ENCODE measurements at places on chromosomes 16 and 17.

GRCh38 chr17:67316781-67317180 is 49.6 kb downstream of the PSMD12 start:
- DNase-seq = no peak

DNA sequence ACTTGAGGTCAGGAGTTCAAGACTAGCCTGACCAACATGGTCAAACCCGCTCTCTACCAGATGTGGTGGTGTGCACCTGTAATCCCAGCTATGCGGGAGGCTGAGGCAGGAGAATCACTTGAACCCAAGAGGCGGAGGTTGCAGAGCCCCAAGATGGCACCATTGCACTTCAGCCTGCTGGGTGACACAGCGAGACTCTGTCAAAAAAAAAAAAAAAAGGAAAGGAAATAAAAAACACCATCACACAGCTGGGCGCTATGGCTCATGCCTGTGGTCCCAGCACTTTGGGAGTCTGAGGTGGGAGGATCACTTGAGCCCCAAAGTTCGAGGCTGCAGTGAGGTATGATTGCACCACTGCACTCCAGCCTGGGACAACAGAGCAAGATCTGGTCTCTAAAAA is 13.3 kb upstream of the SBK1 start:
- no peak for DNase-seq

DNA sequence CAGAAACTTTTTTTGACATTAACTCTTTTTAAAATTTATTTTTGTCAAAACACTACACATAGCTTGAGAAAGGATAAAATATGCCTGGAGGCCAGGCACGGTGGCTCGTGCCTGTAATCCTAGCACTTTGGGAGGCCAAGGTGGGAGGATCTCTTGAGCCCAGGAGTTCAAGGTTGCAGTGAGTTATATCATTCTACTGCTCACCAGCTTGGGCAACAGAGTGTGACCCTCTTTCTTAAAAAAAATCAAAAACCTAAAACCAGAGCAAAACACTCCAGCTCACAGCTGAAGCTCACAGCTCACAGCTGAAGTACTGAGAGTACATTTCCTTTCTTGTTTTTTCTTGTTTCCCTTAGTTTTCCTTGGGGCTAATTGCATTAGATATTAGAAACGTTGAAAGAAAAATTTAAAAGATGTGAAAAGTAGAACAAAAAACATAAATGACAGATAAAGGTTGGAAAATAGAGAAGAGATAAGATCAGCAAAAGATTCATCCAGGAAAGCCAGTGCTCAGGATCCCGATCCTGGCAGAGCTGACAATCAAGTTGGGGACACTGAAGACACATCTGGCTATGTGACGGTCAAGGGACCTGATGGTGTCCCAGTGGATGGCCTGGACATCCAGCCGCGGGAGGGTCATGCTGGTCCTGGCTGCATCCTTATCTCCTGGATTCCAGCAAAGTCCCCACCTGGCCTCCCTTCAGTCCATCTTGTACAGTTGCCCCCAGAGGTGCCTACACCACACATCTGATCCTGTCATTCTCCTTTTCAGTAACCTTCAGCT is 9.8 kb downstream of the CHST6 start:
- no peak for DNase-seq

GRCh38 chr17:17682293-17682736 is 1.1 kb downstream of the RAI1 start:
- no peak for DNase-seq

GRCh38 chr17:4751932-4752331 is 12.2 kb upstream of the CXCL16 start:
- no peak for DNase-seq
